ENCODE measurements at places on chromosomes 13 and 19. TPM values are rescaled to one million over a fixed set of nuclear protein-coding genes. Genes with fewer than 3 reads are reported as not detected.

RINL gene
- total RNA-seq = 7.1 TPM

LILRA1 gene
- total RNA-seq = 0.51 TPM

GRCh38 chr13:33528896-33529295, 243.3 kb upstream of the STARD13 start:
- DNase-seq = no peak

- DNase-seq = no peak
These were observed 5.5 kb upstream of the EEF2 start for GRCh38 chr19:3990815-3991117.
